ENCODE measurements at places on chromosomes 12 and 14. TPM values are rescaled to one million over a fixed set of nuclear protein-coding genes. Genes with fewer than 3 reads are reported as not detected.

The ANKRD33 gene
- total RNA-seq: not detected

The VTI1B gene
- 39.9 TPM for total RNA-seq

The NPFF gene
- total RNA-seq: not detected

The ATP2A2 gene
- 95.7 TPM for total RNA-seq

The VWF gene
- total RNA-seq: 0.35 TPM

The ANO2 gene
- not detected for total RNA-seq

The DHRS2 gene
- total RNA-seq: not detected

The C1QL4 gene
- 0.89 TPM for total RNA-seq

The CAPZA3 gene
- total RNA-seq: not detected

The IRF2BPL gene
- total RNA-seq: 34.6 TPM

The CYP27B1 gene
- total RNA-seq: 1.4 TPM

The AICDA gene
- total RNA-seq: not detected

The CDCA3 gene
- 36.3 TPM for total RNA-seq

The GPR135 gene
- 0.29 TPM for total RNA-seq

The COCH gene
- not detected for total RNA-seq

The OS9 gene
- 207 TPM for total RNA-seq

The GRIN2B gene
- total RNA-seq: not detected

The HSPB8 gene
- 18.7 TPM for total RNA-seq

The OR4K5 gene
- total RNA-seq: not detected

The FGD4 gene
- total RNA-seq: 5.8 TPM

The TMTC3 gene
- total RNA-seq: 37.4 TPM

The EPS8 gene
- total RNA-seq: 131 TPM

The IL31 gene
- total RNA-seq: not detected

The AQP6 gene
- total RNA-seq: not detected

The EMP1 gene
- 483 TPM for total RNA-seq

The KIF5A gene
- 0.29 TPM for total RNA-seq

The PLCZ1 gene
- not detected for total RNA-seq

The TMX1 gene
- total RNA-seq: 70.0 TPM

The OTX2 gene
- total RNA-seq: not detected

The CCDC177 gene
- not detected for total RNA-seq

The KIF26A gene
- total RNA-seq: 1.1 TPM

The ZNF384 gene
- total RNA-seq: 16.7 TPM

The POU6F1 gene
- total RNA-seq: 11.0 TPM

The CD63 gene
- total RNA-seq: 1,598 TPM

The TNS2 gene
- total RNA-seq: 88.8 TPM

The SLCO1B1 gene
- not detected for total RNA-seq

The LTA4H gene
- total RNA-seq: 62.0 TPM

The TRAFD1 gene
- total RNA-seq: 79.2 TPM

The NDRG2 gene
- total RNA-seq: not detected

The SPSB2 gene
- total RNA-seq: 12.8 TPM

The TRPV4 gene
- 2.5 TPM for total RNA-seq

The CRIP2 gene
- total RNA-seq: 82.4 TPM

All from myometrial cell (primary cell).